Thoracic aorta endothelial cell (primary cell): ENCODE measurements at places on chromosomes 3 and 15. TPM values are rescaled to one million over a fixed set of nuclear protein-coding genes. Genes with fewer than 3 reads are reported as not detected.

SYNM gene
- total RNA-seq = 5.7 and 7.9 TPM in 2 replicates

OR5AC2 gene
- total RNA-seq = not detected in 2 replicates

TMEM158 gene
- total RNA-seq = 5.3 and 8.8 TPM in 2 replicates

OSBPL10 gene
- 45.1 and 54.9 TPM in 2 replicates for total RNA-seq

KBTBD13 gene
- total RNA-seq = not detected in 2 replicates

TF gene
- 0.14 TPM in 1 of 2 replicates, not detected in the other for total RNA-seq

SMAD6 gene
- total RNA-seq = 22.0 and 32.6 TPM in 2 replicates

LDHAL6B gene
- not detected in 2 replicates for total RNA-seq

TLR9 gene
- under 0.01 TPM in 1 of 2 replicates, not detected in the other for total RNA-seq

GPR149 gene
- total RNA-seq = not detected in 2 replicates

HDC gene
- not detected in 2 replicates for total RNA-seq

CEP152 gene
- total RNA-seq = 21.8 and 23.9 TPM in 2 replicates

KNG1 gene
- total RNA-seq = not detected in 2 replicates

TM4SF4 gene
- total RNA-seq = not detected in 2 replicates

PGBD4 gene
- total RNA-seq = 1.7 and 1.8 TPM in 2 replicates

RARRES1 gene
- total RNA-seq = 0.57 and 0.66 TPM in 2 replicates

ZNF620 gene
- total RNA-seq = 5.6 and 7.0 TPM in 2 replicates

FAM3D gene
- 0.27 and 0.57 TPM in 2 replicates for total RNA-seq

ANKUB1 gene
- total RNA-seq = not detected in 2 replicates

ADGRG7 gene
- total RNA-seq = not detected in 2 replicates

UNC45A gene
- 85.5 and 99.4 TPM in 2 replicates for total RNA-seq

GLDN gene
- not detected in 2 replicates for total RNA-seq

USP50 gene
- total RNA-seq = 0.14 and 0.40 TPM in 2 replicates

ANO10 gene
- 48.9 and 51.6 TPM in 2 replicates for total RNA-seq

CDHR4 gene
- total RNA-seq = not detected in 2 replicates

BFSP2 gene
- total RNA-seq = not detected in 2 replicates

CEP19 gene
- 2.1 and 2.4 TPM in 2 replicates for total RNA-seq

LRRC28 gene
- total RNA-seq = 18.8 and 28.8 TPM in 2 replicates

FURIN gene
- 64.8 and 101 TPM in 2 replicates for total RNA-seq

CACNA2D2 gene
- under 0.01 TPM in 2 replicates for total RNA-seq

USP13 gene
- total RNA-seq = 18.9 and 22.9 TPM in 2 replicates

EAF2 gene
- total RNA-seq = 1.4 and 2.9 TPM in 2 replicates

OXTR gene
- total RNA-seq = 0.13 and 0.14 TPM in 2 replicates

LMAN1L gene
- under 0.01 and 0.07 TPM in 2 replicates for total RNA-seq

TRH gene
- not detected in 2 replicates for total RNA-seq

ZNF80 gene
- not detected in 2 replicates for total RNA-seq

ITIH1 gene
- not detected in 2 replicates for total RNA-seq

GOLGA8G gene
- not detected in 2 replicates for total RNA-seq

SAMD7 gene
- total RNA-seq = not detected in 2 replicates

MAN2A2 gene
- 19.7 and 21.6 TPM in 2 replicates for total RNA-seq

PYGO1 gene
- 3.3 and 6.3 TPM in 2 replicates for total RNA-seq

FOXB1 gene
- total RNA-seq = not detected in 2 replicates
